Stimulated activated CD4-positive, alpha-beta T cell treated with anti-CD3 and anti-CD28 coated beads, Interleukin-1b, Interleukin-23, amount 100 ng/mL, for 1 hour (primary cell): ENCODE measurements at places on chromosomes 16 and 17.

GRCh38 chr16:50548125-50548908 is at the start of gene NKD1:
TSS of gene NKD1 (plus strand) at chr16:50548396. CDS start at chr16:50548554, 158 bp downstream.
- peak; percentile 61 for DNase-seq

DNA sequence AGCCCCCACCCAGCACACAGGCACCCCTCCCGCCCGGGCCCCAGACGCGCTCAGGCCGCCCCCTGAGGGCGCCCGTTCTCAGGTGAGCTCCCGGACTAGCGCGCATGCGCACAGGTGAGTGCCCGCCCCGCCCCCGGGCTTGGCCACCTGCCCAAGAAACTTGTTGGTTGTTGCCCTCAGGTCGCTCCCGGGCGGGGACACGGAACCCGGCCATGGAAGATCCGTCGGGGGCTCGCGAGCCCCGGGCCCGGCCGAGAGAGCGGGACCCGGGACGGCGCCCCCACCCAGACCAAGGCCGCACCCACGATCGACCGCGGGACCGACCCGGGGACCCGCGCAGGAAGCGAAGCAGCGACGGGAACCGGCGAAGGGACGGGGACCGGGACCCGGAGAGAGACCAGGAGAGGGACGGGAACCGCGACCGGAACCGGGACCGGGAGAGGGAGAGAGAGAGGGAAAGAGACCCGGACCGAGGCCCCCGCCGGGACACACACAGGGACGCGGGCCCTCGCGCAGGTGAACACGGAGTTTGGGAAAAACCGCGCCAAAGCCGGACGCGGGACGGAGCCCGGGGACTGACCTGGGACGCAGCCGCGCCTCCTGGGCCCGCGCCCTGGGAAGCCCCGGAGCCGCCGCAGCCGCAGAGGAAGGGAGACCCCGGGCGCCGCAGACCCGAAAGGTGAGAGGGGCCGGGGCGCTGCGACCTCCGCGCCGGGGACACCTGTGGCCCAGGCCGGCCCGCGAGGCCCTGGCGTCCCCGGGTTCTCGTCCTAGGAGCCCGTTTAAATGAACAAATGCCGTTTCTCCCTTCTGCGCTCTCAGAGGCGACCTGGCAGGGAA is at the start of gene MARVELD3:
TSS of gene MARVELD3 (plus strand) at position 167 of the 840 bp plus-strand sequence. CDS start at position 213, 46 bp downstream.
- no peak for DNase-seq

- no peak for DNase-seq
Measured at GRCh38 chr17:30594223-30594952, 117.2 kb downstream of the GOSR1 start.

DNA sequence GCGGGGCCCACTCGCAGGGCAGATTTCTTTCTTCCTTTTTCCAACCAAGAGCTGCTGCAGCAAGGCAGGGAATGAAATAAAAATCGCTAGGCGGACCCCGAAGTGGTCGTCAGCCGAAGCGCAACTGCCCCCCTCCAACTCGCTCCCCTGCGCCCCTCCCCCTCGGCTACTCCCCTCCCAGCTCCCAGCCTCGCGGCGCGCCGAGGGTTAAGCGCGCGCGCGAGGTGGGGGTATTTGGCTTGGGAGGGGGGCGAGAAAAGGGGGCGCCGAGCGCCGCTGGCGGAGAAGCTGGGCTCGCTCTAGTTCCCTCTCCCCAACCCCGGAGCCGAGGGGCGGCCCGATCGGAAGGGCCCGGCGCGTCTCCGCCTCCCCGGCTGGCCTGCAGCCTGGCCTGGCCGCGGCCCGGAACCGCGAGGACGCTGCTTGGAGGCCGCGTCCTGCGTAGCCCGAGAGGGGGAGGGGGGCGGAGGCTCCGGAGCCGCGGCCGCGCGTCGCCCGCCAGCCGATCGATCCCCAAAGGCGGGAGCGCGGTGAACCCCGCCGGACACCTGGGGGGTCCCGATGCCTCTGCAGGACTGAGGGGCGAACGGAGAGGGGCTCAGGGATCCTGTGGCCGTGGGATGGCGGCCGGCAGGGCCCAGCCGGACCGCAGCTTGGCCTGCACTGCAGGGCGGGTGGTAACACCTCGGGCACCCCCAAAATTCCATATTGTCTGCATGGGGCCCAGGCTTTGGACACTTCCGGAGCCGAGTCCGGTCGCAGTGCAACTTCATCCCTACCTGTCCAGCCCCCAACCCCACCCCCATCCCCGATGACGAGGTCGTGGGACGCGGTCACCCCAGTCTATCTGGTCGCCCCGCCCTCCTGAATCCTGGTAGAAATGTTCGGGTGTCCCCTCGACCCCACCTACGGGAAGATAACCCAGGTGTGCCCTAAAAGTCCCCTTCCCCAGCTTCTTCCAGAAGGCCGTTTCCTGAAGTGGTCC is 4.9 kb upstream of the CBX4 start:
- no peak for DNase-seq

- no peak for DNase-seq
Measured at GRCh38 chr17:45770632-45771270, 13.4 kb upstream of the CRHR1 start.

- DNase-seq: no peak
Measured at GRCh38 chr17:49987290-49987585, 7.8 kb downstream of the DLX3 start.

DNA sequence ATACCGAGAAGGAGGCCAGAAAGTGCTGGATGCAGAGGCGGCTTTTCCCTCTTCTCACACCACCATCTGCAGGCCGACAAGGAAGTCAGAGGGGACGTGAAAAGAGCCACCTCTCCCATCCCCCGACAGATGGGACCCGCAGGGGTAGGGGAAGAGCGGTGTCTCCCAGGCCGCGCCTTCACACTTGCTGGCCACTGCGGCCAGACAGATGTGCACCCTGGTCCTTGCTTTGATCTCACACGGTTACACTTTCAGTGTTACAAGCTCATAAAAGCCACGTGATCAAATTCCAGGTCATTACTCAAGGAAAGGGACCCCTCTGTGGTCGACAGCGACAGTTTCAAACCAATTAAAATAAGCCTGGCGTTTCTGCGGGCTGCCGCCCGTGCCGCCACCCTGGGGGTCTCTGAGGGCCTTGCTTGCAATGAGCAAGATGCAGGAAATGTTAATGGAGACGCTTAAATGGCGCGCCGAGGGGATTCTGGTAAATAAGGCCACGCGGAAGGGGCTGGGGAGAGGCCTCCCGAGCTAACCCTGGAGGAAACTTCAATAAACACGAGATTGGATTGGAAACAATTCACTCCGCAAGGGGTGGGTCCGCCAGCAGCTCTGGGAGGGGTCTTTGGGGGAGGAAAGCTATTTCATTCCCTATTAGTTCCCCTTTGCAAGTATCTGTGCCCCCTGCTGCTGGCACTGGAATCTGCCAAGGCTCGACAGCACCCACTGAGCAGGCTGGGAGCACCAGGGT is 240.9 kb downstream of the ENGASE start:
- DNase-seq: no peak

- no peak for DNase-seq
Measured at GRCh38 chr17:752620-753219, 656 bp upstream of the GEMIN4 start.

GRCh38 chr17:36837195-36837938 is 99.9 kb upstream of the LHX1 start:
- no peak for DNase-seq

- no peak for DNase-seq
Measured at GRCh38 chr16:81703177-81704155, 75.6 kb upstream of the PLCG2 start.

GRCh38 chr17:76545918-76546555 is 6.2 kb downstream of the PRCD start:
- no peak for DNase-seq

- DNase-seq: no peak
Measured at GRCh38 chr16:68772030-68772681, 35.1 kb downstream of the CDH1 start.

GRCh38 chr17:50196826-50197225 is 4.6 kb downstream of the COL1A1 start:
- DNase-seq: no peak

DNA sequence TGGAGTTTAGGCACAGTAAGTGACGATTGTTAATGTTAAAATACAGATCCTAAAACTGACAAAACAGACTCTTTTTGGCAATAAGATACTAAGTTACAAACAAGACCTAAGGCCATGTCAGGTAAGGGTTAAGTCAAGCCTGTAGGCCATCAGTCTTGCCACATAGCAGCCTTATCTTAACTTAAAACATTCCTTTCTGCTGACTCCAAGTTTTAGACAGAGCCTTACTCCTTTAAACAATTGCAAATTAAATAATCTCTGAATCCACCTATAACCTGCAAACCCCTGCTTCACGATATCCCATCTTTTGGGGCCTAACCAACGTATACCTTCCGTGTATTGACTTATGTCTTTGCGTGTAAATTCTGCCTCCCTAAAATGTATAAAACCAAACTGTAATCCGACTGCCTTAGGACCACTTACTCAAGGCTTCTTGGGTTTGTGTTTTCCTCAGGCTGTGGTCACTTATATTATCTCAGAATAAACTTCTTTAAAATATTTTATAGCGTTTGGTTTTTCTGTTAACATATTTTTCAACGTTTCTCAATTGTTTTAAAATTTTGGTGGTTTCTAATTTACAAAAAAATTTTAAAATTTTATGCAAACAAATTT is 64.4 kb downstream of the EFCAB5 start:
- DNase-seq: no peak

- no peak for DNase-seq
Measured at GRCh38 chr17:46925185-46925868, 2.4 kb downstream of the GOSR2 start.

GRCh38 chr16:30398661-30399434 is 3.6 kb downstream of the ZNF48 start:
- no peak for DNase-seq

DNA sequence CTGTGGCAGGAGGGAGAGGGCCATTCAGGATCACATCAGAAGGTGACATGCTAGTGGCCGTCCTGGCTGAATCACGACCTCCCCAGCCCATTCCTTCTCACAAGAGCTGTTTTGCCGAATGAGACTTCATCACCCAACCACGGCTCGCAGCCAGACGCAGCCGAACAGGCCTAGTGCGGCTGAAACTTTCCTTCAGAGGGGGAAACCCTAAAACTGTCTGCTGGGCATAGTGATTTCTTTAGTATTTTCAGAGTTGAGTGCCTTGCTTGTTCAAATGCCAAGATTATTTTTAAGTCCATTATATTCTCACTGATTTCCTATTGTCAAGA is 343.7 kb downstream of the CPPED1 start:
- DNase-seq: no peak

- DNase-seq: no peak
Measured at GRCh38 chr16:87548046-87548445, 54.3 kb upstream of the JPH3 start.

- DNase-seq: no peak
Measured at GRCh38 chr17:78117027-78117981, 11.3 kb downstream of the TMC6 start.

DNA sequence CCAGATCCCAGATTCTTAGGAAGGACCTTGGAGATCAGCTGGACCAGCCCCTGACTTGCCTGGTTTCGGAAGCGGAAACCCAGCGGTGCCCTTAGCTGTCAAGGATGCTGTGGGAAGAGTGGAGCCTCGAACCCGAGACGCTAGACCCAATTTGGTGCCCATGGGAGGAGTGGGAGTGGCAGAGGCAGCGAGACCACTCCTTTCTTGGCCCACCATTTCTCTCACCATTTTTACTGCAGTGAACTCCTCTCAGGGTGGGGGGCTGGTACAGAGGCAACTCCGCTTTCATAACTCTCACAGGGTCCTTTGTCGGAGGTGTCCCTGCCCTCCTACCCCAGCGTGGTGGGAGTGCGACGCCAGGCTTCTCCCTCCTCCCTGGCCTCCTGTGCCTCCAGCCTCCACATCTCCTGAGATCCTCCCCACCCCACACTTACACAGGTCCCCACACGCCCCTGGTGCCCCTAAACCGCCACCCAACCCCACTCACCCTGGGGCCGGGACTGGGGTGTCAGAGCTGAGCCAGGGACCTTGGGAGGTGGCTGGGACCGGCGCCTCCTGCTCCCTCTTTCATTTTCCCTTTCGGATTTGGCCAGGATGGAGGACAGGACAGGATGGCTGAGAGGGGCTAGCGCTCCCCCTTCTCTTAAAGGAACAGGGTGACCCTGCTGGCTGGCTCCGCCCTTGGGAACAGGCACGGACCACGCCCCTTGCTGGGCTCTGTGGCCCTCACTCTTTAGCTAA is at the start of gene GJD3:
TSS of gene GJD3 (minus strand) at position 617 of the 741 bp plus-strand sequence. CDS start 922 bp downstream, outside the sequence.
- no peak for DNase-seq

DNA sequence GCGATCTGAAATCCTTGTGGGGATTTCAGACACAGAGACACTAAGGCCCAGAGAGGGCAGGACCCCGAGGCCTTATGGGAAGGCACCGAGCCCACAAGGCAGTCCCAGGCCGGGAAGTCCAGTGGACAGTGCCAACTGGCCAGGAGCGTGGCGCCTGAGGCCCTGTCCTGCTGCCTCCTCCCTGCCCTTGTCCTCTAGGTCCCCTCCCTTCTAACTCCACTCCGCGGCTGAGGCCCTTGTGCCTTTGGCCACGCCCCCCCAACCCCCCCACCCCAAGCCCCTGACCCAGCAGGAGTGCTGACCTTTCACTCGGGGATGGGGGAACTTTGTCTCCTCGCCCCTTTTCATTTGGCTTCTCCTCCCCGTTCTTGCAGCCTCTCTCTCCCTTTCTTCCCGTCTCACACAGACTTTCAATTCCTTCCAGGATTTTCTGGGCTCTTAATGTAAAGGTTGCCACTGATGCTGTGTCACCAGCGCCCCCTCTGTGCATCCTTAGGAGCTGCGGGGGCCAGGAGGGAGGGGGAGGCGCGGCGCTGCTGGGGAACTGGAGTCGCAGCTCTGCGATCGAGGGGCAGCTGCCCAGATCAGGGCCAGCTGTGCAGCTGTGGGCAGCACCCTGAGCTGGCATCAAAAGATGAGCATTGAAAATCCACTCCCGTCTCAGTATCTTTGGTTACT is 29.1 kb downstream of the CRHR1 start:
- no peak for DNase-seq

DNA sequence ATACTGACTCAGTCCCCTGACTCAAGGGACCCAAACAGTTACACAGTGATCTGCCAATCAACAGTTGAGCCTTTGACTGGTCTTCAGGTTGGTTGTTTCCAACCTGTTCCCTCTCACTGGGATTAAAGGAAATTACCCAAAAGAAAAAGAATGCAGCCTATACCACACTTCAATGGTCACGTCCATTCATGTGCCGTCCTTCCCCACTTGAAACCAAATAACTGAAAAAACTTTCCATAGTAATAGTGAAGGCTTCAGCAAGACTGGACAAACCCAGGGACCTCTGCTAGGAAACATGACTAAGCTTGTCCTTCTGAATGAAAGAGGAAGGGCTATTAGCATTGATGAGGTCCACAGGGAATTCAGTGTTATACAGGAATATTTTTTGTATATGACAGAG is 30.6 kb downstream of the MRPS23 start:
- DNase-seq: no peak

DNA sequence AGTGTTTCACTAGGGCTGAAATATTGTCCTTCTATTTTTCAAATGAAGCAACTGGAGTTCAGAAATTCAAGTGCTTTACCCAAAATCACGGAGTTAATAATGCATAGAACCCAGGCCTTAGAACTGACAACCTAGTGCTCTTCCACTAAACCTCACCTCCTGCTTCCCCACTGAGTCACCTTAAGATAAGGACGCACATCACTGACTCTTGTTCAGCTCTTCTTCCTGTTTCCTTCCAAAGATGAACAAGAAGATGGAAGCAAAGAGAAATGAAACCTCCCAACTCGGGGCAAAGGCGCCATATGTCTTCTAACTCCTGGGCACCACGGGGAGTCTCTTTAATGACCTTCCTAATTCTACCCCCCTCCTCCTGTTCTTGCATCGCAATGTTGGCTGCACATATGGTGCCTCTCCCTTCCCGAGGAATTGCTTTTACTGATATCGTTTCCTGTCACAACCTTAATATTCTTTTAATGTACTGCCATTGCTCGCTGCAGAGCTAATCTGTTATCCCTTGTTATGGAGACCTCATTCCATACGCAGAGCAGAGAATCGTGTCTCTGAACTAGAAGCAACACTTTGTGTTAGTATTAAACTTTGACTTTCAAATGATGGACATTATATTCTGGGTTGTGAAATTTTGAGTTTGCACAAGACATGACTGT is 591.4 kb downstream of the TMEM114 start:
- DNase-seq: no peak
